ENCODE measurements at places on chromosomes 6 and 20. TPM values are rescaled to one million over a fixed set of nuclear protein-coding genes. Genes with fewer than 3 reads are reported as not detected.

Gene APOM
- 0.87 TPM for total RNA-seq

- DNase-seq, result no peak
These were observed 50.7 kb upstream of the BHLHE23 start for GRCh38 chr20:63057171-63058117.

- no peak for DNase-seq
These were observed 1241.1 kb upstream of the EYS start for GRCh38 chr6:66948106-66948505.

Gene HTR1E
- total RNA-seq, result not detected

Gene SLC35F1
- 5.8 TPM for total RNA-seq

Gene ADAM33
- 13.4 TPM for total RNA-seq

DNA sequence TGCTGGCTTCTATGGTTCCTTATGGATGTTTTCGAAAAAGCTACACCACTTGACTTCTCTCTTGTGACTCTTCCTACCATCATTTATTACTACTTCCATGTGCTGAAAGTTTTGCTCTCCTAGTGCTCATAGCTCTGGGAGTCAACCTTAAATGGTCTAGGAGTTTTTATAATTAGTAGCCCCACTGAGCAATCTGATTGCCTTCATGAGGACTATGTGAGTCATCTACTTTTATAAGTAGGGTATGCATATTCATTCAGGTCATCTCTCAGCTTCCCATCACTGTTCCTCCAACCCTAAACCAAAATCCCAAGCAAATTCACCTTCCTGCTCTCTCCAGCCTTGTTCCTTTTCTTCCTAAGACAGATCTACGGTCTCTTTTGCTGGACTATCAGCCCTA, 17.4 kb upstream of the FAXC start:
- DNase-seq, result no peak

GRCh38 chr6:102015431-102015830, 621.9 kb downstream of the GRIK2 start:
- no peak for DNase-seq

DNA sequence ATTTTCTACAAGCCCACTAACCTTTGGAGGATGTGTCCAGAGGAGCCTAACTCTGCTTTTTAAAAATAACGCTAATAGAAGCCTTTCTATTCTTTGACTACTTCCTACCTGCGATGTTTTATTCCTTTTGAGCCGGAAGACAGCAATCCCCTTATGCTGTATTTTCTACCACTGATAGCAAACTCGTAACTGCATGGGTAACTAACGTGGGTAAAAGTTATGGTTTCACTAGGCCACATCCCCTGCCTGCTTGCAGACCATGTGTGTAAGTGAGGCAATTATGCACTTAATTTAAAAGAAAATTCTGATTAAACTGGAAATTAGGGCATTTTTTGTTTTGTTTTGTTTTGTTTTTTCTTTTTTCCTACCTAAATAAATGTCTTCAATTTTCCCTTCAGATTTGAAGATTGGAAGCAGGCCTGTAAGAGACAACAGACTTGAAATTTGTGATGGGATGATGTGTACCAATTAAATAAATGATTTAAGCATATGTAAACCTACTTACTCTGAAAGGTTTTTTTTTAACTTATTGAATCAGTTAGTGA, 931 bp downstream of the UFL1 start:
- no peak for DNase-seq

GRCh38 chr6:33783781-33784520, 5.0 kb downstream of the LEMD2 start:
- no peak for DNase-seq

- no peak for DNase-seq
These were observed 158.6 kb downstream of the LAMP5 start for GRCh38 chr20:9672981-9673380.

DNA sequence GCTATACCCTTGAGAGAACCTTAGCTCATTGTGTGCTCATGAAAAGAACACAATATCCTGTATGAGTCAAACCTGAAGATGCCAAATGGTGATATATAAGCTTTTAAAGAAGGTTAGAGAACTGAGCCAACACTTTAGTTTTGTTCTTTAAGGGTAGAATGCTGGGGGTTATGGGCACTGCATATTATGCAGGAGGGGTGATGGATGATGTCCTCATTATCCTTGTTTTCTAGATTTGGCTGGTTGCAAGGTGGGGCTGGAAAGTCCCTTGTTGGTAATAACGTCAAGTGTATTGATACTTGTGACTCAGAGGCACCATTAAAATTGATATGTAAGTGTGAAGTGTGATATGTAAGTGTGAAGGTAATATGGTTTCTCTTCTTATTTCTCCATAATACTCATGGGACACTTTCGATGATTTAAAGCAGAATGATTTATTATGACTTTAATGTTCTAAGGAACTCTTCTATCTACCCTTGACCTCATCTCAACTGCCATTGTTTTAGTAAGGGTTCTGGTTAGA, 113.7 kb upstream of the DTNBP1 start:
- DNase-seq, result no peak

Gene KIAA1755
- 7.9 TPM for total RNA-seq

GRCh38 chr20:25223179-25223661, 24.7 kb upstream of the PYGB start:
- no peak for DNase-seq

Gene CAGE1
- total RNA-seq, result 0.11 TPM

GRCh38 chr6:40164345-40164755, 230.1 kb upstream of the MOCS1 start:
- DNase-seq, result no peak

Measured in Right ventricle myocardium inferior (tissue), 1 donor.